ENCODE measurements at places on chromosomes 7 and 10.

DNA sequence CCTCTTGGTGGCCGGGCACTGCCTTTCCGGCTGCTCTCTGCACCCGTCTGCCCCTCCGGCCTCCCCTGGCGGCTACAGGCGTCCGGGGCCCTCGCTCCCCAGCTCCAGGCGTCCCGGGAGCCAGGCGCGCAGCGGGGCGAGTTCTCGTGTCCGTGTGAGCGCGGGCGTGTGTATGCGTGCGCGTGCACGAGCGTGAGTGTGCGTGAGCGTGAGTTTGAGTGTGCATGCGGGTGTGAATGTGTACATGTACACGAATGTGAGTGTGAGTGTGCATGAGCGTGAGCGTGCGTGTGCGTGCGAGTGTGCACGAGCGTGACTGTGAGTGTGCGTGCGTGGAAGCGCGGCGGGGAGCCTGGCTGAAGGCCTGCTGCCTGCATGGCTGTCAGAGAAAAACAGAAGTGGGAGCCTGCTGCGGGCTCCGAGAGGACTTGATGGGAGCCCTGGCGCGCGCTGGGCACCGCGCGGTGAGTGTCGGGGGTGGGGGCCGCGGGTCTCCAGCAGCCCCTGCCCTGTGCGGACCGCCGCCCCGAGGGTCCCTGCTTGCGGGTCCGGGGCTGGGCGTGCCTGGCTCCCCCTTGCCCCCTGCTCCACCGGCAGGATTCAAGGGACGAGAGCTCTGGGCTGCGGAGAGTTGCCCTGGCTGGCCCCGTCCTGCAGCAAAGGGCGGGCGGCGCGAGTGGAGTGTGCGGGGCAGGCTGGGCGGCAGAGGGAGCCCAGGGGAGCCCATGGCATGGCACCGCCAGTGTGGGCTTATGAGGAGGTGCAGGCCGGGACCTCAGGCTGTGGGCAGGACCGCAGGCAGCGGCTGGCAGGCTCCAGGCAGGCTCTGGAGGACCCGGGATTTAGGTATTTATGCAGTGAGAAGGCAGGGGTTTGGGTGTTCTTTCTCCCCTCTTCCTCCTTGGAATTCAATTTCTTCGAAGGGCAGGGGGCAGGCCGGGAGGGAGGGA lies 75.8 kb upstream of the EN2 start:
- DNase-seq = no peak

DNA sequence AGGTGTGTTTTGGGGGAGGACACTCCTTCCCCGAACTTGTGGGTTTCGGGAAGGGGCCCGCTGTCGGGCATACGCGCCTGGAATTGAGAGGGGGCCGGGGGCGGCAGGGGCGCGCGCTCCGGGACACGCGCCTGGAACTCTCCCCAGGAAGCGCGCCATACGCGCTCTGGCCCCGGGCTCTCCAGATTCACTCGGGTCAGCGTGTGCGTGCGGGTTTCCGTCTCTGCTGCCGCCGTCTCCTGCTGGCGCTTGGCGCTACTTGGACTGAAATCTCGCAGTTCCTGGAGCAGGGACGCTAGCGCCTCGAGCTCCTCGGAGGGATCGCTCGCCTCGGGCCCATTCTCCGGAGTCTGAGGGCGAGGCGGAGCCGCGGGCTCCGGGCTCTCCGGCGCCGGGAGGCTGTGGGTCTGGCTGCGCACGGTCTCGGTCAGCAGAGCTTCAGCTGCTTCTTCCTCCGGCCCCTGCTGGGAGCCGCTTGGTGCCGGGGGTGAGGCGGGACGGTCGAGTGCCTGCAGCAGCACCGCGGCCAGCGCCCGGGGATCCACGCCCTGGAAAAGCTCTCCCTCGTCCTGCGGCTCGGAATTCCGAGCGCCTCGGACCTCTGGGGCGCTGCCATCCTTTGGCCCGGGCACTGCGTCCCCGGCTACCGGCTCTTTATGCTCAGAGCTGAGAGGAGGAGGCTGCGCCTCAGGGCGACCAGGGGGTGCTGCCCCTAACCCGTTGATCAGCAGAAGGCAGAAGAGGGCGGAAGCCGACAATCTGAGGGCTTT lies 1.1 kb downstream of the VGF start:
- DNase-seq = no peak

DNA sequence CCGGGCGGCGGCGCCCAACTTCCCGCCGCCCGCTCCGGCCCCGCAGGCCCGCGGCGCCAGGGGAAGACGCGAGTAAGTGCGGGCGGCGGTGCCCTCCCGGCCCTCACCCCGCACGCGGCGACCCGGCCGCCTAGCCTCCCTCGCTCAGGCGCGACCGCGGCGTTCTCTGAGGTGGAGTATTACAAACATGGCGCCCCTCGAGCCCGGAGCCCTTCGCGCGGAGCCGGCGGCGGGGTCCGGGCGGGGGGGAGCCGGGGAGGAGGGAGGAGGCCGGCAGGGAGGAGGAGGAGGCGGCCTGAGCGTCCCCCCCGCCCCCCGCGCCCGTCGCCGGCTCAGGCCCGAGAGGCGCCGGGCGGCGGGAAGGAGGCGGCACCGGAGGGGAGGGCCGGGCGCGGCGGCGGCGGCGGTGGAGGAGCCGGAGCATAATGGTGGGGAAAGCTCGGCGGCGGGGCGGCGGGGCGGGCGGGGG lies at the start of gene ZMYND11:
TSS of gene ZMYND11 (plus strand) at position 324 of the 469 bp plus-strand sequence. CDS start 44,558 bp downstream, outside the sequence.
- DNase-seq = peak; percentile 17

DNA sequence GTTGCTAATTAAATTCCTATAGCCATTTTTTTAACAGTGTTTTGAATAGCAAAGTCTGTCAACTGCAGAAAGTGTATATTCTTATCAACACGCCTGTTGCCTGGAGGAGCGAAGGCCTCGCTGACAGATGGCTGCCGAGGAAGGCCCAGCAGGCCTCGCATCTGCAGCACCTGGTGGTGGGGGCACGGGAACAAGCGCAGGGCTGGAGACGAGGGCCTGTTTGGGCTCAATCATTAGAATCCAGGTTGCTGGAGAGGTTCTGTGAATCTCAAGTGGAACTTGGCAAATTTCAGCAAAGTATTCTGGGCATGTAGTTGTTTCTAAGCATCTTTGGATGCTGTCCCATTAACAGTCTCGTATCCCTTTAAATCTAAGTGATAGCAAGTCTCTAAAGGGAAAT lies 66.1 kb upstream of the FAM204A start:
- no peak for DNase-seq

- DNase-seq = no peak
Observed at GRCh38 chr7:101790566-101791293, 26.7 kb upstream of the CUX1 start.

DNA sequence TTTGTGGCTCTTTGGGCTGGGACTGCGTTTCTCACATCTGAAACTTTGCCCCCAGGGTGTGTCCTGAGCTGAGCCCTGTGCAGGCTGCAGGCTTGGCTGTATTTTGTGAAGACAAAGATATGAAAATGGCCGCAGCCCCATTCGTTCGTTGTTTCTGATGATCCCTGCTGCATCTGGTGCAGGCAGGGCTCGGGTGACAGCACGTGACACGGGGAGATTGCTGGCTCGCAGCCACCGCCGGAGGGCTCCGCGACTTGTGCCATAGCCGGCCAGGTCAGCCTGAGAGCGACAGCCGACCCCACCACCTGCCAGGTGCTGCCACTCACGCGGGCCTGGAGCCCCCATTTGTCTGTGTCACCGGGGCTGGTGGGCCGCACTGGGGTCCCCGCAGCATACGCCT lies 81.3 kb downstream of the ZRANB1 start:
- peak; percentile 62 for DNase-seq

DNA sequence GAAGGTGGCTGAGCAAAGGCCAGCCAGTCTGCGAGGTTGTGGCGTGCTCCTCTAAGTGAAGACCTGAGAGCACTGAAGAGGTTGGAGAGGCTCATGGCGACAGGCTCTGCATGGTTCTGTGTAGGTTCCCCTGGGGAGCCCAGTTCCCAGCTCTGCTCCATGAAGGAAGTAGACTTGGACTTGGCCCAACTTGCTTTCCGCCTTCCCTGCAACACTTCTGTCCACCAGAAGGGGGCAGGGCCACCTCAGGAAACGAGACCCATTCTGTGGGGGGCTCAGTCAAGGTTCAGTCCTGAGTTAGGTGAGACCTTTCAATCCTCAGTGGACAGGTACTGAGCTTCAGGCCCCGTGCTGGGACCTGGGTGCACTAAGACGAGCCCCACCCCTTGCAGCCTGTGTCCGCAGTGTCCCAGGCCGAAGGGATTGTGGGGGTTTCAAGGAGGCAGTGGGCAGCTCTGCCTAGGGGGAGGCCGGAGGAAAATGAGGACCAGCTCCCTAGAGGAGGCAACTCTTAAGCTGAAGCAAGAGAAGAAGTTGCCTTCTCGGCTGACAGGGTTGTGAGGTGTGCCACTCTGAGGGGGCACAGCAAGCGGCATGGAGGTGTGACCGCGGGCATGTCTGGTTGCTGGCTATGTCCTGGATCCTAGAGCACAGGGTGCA lies 15.0 kb upstream of the PCBD1 start:
- no peak for DNase-seq

- peak; percentile 82 for DNase-seq
Observed at GRCh38 chr10:70729763-70730357, 55.3 kb downstream of the TBATA start.

All from NCI-H510A (cell line).